ENCODE measurements at places on chromosomes 12 and 14.
A peak's percentile ranks its signal among the peaks of the same experiment; 100 is the strongest.

- DNase-seq: no peak
Measured at GRCh38 chr12:122427403-122427802, 4.9 kb upstream of the CLIP1 start.

DNA sequence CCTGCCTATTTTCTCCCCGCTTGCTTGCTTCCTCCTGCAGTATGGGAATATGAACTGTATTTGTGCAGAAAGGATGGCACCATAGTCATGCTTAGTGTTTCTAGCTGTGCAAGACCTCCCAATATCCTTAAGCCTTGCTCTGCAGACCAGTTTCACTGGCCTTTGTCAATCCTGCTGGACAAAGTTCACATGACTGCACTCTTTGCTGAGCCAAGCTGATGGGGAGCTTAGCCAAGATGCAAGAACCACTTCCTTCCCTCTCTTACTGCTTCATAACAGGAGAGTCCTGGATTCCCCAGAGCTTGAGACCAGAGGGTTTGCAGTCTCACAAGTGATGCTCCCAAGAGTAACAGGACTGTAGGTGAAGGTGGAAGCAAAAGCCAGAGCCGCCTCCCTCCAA lies 3.8 kb downstream of the ASIC1 start:
- DNase-seq: no peak

- DNase-seq: no peak
Measured at GRCh38 chr14:50225067-50225973, 6.1 kb downstream of the SOS2 start.

DNA sequence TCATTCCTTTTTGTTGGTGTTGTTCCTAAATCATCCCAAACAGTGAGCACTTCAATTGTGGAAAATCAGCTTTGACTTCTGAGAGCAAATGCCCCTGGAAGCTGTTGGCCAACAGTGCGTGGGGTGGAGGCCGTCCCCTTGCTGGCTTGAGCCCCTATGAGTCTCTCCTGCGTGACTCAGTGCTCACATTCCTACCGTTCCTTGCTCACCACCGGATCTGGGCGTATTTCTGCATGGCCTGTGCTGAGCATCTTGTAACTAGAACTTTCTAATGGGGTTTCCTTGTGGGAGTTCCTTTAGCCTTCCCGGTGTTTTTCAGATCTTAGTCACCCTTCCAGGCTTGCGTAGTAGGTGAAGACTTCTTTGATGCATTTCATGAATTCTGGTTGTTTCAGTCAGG lies 14.7 kb downstream of the SERPINA1 start:
- no peak for DNase-seq

GRCh38 chr14:21734457-21735074 lies 60.9 kb upstream of the OR4E1 start:
- peak; percentile 78 for DNase-seq

GRCh38 chr14:50000380-50001150 lies 107.7 kb downstream of the ARF6 start:
- DNase-seq: peak; percentile 23

DNA sequence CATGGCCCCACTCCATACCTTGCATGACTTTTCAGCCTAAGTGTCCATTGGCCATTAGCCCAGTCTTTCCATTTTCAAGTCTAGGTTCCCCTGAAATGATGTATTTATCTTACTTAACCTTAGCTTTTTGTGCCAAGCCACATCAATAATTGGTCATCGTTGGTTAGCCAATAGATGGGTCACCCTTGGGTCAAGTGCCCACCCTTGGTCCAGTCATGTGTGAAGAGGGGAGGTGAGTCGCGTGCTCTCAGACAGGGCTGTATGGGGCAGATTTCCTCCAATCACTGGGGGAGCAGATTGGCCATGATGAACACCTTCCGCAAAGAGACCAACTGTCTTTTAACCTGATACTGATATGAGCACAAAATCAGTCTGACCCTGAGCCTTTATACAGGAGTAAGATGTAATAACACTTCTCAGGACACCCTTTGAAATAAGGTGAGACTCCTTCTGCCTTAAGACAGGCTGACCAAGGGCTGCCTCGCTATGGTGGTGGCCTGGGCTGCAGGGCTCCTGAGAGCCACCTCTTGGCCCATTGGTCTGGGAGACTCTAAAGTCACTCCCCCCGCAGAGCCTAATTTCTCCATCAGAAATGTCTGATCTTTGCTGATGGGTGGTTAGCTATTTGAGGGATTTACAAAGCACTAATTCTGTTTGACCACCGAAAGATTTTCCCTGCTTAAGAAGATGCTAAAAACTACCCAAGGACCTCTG lies 143.2 kb downstream of the ZFP36L1 start:
- DNase-seq: no peak

- no peak for DNase-seq
Measured at GRCh38 chr14:43031598-43031997, 1424.9 kb downstream of the LRFN5 start.

GRCh38 chr14:27145170-27145569 lies 547.3 kb upstream of the NOVA1 start:
- no peak for DNase-seq

- DNase-seq: no peak
Measured at GRCh38 chr12:30902001-30902400, 24.5 kb upstream of the TSPAN11 start.

- no peak for DNase-seq
Measured at GRCh38 chr14:104286086-104286485, 147.7 kb downstream of the KIF26A start.

- DNase-seq: no peak
Measured at GRCh38 chr12:102167821-102168604, 29.6 kb downstream of the PMCH start.

DNA sequence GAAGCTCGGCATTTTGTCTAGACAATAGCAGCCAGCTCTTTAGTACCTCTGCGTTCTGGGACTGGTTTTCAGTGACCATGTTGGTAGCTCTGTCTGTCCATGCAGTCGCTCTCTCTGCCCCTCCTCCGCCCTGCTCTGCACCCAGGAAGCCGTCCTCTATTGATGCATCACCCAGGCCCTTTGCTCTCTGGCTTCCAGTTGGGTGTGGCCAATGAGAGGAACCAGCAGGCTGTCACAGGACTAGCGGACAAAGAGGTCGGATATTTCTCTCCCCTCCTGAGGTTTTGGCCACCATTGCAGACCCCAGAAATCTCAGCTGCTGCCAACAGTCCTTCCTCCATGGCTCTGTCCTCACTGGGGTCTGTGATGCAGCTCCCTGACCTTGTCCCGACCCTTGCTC lies 180.6 kb downstream of the TMEM132D start:
- DNase-seq: no peak

DNA sequence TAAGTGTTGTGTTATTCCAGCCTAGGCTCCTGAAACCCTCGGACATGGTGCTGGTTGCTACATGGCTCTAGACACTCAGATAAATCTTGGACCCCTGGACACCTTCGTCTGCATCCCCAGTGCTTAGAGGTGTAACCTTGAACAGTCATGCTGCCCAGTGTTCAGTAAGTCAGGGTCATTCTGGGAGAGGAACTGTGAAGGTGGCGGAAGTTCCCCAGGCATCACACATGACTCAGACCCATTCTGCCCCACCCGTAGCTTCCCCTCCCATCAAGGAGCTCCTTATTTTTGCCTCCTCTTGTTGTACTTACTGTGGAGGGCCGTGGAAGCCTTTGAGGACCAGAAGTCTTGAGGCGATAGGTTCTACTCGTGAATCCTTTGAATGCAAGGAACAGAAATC lies 18.1 kb upstream of the SSPN start:
- no peak for DNase-seq

DNA sequence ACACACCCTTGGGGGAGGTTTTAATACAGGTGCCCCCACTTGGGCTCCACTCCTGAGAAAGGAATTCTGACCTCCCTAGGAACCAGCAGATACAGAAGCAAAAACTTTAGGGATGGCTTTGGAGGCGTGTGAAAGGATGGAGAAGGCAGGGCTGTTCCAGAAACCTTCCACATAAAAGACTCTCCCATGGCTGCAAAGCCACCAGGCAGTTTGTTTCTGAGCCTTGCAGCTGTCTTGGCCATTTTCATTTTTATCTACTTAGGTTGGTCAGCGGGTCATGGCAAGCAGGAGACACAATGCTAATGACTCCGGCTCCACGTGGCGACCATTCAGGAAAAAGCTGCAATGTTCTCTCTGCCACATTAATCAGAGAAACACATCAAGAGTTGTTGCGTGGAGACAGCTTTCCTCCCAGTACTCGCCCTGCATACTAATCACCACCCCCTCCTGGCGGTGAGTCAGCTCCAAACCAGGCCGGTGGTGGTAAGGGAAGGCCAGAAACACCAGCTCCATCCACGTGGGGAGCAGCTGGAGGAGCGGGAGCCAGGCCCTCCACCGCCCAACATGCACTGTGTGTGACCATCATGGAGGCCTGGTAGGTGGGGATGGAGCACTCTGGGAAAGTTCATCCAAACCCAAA lies 30.9 kb upstream of the IRF2BPL start:
- peak; percentile 34 for DNase-seq

GRCh38 chr14:32374155-32374554 lies 45.1 kb downstream of the AKAP6 start:
- DNase-seq: no peak

DNA sequence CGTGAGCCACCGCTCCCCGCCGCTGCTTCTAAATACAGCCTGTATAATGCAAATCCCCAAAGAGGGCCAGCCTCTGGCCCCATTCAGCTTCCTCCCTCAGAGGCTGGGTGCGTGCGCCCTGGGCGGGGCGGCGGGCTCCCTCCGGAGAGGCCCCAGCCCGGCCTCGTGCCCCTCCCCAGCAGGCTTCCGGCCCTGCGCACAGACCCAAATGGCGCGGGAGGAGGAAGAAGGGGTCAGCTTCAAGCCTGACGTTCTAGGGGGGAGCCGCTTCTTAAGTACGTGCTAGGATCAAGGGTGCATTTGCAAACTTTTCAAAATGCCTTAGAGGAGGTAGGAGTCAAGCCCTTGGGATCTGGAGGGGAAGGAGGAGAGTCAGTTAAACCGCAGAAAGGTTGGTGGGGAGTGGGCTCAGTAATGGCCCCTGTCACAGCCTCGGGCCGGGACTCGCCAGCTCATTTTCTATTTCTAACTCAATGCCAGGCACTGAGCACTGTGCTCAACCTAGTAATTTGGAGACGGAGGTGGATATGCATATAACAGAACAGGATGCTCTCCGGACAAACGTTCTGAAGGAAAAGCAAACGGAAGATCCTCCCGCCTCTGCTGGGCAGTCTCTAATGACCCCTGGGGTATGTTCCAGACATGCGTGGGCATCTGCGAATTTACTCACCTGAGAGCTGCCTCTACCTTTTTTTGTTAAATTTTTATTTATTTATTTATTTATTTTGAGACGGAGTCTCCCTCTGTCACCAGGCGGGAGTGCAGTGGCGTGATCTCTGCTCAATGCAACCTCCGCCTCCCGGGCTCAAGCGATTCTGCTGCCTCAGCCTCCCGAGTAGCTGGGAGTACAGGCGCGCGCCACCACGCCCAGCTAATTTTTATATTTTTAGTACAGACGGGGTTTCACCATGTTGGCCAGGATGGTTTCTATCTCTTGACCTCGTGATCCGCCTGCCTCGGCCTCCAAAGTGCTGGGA lies 32.3 kb downstream of the NINJ2 start:
- DNase-seq: peak; percentile 22

- DNase-seq: no peak
Measured at GRCh38 chr12:124613151-124613585, 45.8 kb upstream of the NCOR2 start.

- no peak for DNase-seq
Measured at GRCh38 chr12:70892593-70892992, 27.9 kb downstream of the PTPRR start.

DNA sequence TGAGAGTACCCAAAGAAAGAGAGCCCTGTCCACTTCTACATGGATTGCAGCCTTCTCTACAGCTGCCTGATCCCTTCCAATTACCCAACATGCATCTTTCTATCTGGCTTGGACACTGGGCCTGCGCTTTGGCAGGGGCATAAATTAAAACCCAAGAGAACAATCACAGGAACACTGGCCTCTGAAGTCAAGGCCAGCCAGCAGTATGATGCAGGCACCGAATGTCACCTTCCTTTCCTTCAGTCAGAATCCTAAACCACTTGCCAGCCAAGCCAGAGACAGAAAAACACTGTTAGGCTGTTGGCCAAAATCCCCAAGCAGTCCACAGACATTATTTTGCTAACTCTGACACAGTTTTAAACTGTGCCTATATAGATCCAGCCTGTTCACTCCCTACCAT lies 113.7 kb downstream of the DUSP6 start:
- DNase-seq: no peak

GRCh38 chr14:103260629-103261124 lies 73.4 kb upstream of the EIF5 start:
- no peak for DNase-seq
